Endodermal cell (in vitro differentiated cells): ENCODE measurements at places on chromosomes 3 and 15. TPM values are rescaled to one million over a fixed set of nuclear protein-coding genes. Genes with fewer than 3 reads are reported as not detected.

DNA sequence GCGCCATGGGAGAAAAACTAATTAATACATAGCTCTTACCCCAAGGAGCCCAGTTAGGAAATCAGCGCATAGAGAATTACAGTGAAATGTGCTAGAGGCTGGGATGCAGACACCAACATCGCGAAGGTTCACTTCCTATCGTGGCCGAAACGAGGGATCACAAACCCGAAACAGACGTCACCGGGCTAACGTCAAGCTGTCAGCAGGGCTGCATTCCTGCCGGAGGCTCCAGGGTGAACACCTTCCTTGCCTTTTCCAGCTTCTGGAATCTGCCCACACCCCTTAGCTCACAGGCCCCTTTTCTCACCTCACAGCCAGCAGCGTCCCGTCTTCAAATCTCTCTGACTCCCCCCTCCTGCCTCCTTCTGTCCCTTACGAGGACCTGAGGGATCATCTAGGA is 13.0 kb downstream of the GP5 start:
- no peak for DNase-seq
- H3K27me3 ChIP-seq, result peaks cover 39% of the 10 kb centered on the region
- no peak overlapping the region for H3K4me3 ChIP-seq
- peaks cover 19% of the 10 kb centered on the region for H3K4me1 ChIP-seq
- H3K36me3 ChIP-seq, result no peaks in the 10 kb centered on the region

Gene BCL2A1
- not detected in 3 replicates for total RNA-seq

Gene ROPN1
- total RNA-seq, result not detected in 3 replicates

- no peak overlapping the region for H3K27ac ChIP-seq
- H3K4me1 ChIP-seq, result no peaks in the 10 kb centered on the region
- H3K4me3 ChIP-seq, result no peak overlapping the region
- no peak for DNase-seq
Measured at GRCh38 chr3:45489730-45490309, 101.4 kb downstream of the LARS2 start.

Gene PRSS50
- total RNA-seq, result 2.4 to 5.2 TPM (median 4.4 TPM) in 3 replicates

Gene CHRFAM7A
- 1.1 and 1.6 TPM in 2 replicates for total RNA-seq

Gene CCR9
- total RNA-seq, result not detected in 2 replicates
